ENCODE measurements at places on chromosomes 16 and 17.

DNA sequence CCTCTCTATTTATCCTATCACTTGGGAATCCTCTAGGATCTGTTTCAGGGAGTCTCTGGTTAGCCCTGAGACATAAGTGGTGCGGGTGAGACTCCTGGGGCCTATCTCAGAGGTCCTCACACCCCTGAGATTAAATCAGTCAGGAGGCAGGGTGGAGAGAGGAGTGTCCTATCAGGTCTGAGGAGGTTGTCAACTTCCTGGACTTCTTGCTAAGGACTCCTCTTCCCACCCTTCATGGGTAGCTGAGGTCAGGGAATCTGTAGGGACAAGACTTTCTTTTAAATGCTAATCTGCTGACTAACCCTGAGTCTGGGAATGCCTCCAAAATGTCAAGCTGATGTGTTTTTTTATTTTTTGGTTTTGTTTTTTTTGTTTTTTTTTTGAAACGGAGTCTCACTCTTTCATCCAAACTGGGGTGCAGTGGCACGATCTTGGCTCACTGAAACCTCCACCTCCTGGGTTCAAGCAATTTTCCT lies 6.6 kb upstream of the ARMC5 start:
- DNase-seq: peak; percentile 91

DNA sequence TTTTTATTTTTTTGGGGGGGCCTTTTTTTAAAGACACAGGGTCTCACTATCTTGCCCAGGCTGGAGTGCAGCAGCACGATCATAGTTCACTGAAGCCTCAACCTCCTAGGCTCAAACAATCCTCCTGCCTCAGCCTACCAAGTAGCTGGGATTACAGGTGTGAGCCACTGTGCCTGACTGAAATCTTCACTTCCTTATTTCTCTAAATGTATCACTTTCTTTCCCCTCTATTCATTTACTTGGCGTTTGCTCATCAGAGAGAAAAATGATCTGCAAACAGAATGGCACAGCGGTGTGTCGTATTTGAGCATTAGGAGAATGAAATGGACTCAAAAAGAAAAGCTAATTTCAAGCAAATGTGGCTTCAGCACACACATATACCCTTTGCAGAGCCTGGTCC lies 44.3 kb upstream of the CDH5 start:
- DNase-seq: no peak

GRCh38 chr16:55713103-55713502 lies 57.3 kb downstream of the SLC6A2 start:
- DNase-seq: no peak

DNA sequence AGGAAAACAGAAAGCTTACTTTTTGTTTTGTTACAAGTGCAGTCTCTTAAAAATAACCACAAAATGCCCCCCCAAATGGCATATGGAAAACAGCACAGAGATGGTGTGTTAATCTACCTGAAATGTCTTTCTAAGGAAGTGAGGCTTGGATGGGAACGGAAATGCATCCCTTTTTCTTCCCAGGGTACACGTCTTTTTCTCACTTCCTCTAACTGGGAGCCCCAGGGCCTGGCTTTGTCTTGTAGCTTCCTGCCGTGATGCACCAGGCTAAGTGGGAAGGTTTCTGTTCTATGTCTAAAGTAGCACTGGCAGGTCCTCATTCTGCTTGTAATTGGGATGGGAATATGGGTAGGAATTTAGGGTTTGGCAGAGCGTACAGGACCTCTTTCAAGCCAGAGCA lies 52.5 kb upstream of the CACNG3 start:
- no peak for DNase-seq

DNA sequence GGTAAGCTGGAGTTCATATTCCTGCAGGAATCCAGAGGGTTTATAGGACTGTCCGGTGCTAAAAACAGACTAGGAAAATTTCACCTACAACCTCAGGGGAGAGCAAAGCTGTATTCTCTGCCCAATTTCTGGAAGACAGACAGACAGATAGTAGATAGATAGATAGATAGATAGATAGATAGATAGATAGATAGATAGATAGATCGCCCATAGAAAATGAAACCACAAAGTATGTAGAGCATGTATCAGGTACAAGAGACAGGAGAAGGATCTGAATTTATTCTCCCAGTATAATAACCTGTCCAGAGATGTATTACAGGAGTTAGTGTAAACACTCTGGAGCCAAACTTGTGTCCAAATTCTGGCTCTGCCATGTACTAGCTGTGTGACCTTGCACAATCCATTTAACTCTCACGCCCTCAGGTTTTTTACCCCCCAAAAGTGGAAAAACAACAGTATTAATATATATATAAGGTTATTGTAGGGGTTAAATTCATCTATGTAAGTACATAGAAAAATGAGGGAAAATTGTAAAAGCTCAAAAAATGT lies 2.1 kb upstream of the ABCA6 start:
- no peak for DNase-seq

DNA sequence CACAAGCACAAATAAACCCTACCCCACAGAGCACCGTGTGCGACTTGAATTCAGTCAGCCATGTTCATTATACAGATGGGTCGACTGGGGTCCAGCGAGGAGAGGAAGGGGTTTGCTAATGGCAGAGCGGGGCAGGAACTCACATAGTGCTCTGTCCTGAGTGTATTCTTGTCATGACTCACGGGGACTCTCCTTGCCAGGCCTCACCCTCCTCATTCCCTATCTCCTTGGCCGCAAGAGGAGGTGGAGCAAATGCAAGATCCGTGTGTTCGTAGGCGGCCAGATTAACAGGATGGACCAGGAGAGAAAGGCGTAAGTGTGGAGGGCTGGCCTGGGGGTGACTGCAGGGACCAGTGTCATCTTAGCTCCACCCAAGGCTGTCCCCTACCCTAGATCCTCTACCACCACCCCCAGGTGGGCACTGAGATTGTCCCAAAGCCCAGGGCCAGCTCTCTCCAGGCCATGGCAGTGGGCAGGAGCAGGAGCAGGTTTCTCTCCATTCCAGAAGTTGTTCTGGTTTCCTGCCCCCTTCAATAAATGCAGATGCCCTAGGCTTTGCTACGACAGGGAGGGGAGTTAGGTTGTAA lies 29.4 kb downstream of the SLC12A3 start:
- no peak for DNase-seq

GRCh38 chr16:55746081-55746480 lies 86.8 kb downstream of the CES1 start:
- DNase-seq: no peak

GRCh38 chr17:30000001-30000754 lies 58.7 kb downstream of the EFCAB5 start:
- DNase-seq: no peak

- DNase-seq: no peak
These were observed 232.1 kb upstream of the ASIC2 start for GRCh38 chr17:33525186-33525585.

DNA sequence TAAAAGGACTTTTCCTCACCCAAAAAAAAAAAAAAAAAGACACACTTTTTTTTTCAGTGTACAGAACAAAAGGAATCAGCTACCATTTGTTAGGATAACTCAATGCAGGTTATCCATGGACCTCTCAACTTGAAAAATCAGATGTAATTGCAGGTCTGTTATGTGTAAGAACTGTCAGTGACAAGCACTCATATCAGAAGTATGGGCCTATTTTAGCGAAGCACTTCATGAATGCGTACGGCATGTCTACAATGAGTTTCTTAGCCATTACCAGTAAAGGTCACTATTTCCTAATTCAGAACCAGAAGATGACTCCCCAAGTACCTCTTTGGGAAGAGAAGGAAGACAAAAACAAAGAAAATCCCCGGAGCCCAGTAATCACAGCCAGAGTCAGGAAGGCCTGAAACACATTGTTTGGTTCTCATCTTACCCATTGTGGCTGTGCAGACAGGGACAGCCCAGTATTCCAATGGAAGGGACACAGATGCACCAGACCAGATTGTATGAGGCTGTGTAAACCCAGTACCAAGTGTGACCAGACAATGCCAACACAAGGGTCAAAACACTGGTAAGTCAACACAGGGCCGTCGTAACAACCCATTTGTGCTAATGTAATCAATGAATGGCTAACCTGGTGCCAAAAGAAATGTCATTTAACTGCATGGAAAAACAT lies 188.0 kb downstream of the PMP22 start:
- no peak for DNase-seq

GRCh38 chr16:57125376-57125775 lies 33.0 kb downstream of the CPNE2 start:
- no peak for DNase-seq

DNA sequence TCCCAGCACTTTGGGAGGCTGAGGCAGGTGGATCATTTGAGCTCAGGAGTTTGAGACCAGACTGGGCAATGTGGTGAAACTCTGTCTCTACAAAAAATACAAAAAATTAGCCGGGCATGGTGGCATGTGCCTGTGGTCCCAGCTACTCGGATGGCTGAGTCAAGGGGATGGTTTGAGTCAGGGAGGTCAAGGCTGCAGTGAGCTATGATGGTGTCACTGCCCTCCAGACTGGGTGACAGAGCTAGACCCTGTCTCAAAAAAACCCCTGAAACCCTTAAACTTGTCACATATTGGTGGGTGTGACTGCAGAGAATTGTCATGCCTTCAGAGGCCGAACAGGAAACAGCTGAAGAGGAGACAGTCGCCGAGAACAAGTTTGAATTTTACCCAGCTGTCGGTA lies 13.4 kb downstream of the RPTOR start:
- DNase-seq: no peak

DNA sequence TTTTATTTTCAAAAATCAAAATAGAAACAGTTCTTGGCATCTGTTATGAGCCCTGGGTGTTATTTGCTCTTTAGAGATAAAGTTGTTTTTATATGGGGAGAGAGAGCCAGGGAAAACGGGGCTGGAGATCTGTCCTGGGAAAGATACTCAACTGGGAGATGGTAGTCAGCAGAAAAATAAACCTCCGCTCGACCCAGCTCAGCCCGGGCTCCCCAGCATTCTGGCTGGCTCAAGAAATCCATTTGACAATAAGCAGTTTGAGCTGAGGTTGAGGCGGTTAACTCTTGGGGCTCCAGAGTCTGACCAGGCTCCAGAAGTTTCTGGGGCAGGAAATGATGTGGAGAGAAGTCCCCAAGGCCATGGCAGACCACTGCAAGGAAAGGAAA lies 151.9 kb downstream of the IRX5 start:
- no peak for DNase-seq

- DNase-seq: no peak
These were observed 1.4 kb downstream of the GAN start for GRCh38 chr16:81316176-81316496.

- DNase-seq: no peak
These were observed 4.0 kb upstream of the PERCC1 start for GRCh38 chr16:1426734-1427471.

DNA sequence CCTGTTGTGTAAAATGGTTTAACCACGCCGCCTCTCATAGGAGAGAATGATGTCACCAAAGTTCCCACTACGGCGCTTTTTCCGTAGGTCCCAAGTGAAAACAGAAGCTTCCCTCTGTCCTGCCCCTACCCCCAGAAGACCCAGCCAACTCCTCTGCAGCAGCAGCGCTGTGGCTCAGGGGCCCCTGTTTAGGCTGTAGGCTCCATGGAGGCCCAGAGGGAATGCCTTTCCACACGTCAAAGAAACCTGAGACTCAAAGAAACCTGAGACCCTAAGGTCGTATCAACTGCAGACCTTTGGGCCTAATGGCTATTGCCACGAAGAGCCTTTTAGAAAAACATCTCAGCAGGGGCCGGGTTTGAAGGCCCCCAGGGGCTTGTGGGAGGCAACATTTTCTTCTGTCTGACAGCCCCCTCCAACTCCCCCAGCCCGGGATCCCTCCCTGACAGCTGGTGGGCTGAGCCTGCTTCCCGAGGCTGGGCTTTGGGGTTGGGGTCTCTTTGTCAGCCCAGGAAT lies 43.1 kb upstream of the MEAK7 start:
- DNase-seq: no peak

DNA sequence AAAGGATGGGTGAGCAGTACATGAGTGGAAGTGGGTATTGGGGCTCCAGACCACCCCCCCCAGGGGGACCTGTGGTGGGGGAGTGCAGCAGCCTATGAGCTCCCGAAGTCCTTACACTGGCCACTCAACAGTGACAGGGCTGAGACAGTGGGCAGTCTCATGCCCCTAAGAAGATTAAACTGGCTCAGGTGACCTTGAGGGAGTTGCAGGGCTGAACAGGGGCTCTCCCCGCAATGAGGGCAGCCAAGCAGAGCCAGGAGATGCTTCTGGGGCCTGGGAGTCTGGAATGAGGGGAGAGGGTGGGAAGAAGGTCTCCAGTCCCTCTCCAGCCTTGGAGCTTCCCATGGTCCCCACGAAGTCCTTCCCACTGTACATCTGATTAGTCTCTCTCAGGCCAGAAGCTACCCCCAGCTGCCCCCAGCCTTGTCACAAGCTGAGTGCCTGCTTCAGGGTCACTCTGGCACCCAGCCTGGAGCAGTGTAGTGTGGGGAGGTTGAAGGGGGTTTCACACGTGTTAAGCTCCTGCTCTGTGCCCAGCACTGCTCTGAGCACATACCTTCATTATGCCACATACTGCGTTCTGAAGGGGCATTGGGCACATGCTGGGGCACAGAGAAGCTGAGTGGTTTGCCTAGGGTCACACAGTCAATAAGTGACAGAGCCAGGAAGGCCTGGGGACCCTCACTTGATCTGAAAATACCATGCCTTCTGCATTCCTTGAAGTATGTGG lies 1.0 kb upstream of the CDH16 start:
- no peak for DNase-seq

- DNase-seq: no peak
These were observed 195.3 kb upstream of the AXIN2 start for GRCh38 chr17:65756760-65757159.

- peak; percentile 66 for DNase-seq
These were observed 13.8 kb downstream of the RIPOR1 start for GRCh38 chr16:67542464-67542863.

GRCh38 chr17:46732160-46732559 lies 86.3 kb downstream of the WNT3 start:
- DNase-seq: no peak

DNA sequence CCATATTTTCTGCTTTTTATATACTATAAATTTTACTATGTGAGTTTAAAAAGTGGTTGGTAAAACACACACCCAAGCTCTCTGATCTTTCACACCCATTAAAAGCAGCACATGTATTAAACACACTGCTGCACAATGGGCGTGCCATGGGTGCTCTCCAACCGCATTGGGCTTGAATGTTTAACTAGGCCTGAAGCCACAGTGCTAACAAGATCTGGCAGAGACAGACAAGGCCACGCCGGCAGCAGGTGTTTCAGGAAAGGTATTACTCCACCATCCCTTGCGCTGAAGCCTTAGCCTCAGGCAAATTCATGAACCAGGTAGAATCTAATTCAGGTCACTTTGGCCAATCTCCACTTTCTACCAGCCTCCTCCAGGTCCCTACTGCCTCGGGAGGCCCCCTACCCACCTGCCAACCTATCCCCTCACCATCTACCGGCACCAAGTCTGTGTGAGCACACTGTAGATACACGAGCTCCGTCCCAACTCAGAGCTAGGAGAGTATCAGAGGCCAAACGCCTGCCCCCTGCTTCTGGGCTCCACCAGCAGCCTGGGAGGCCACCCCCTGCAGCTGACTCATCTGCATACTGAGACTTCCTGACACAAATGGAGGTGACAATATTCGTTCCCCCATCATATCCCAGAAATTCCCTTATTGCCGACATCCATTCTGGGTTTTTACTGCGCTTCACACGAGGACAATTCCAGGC lies 95.0 kb downstream of the ADCY9 start:
- DNase-seq: no peak

All from astrocyte (in vitro differentiated cells and primary cell).